ENCODE measurements at places on chromosomes 4 and X.

GRCh38 chrX:73963682-73964081 is 340.3 kb upstream of the ZCCHC13 start:
- no peak for DNase-seq

- no peak for DNase-seq
Measured at GRCh38 chr4:38871593-38871992, 4.0 kb downstream of the FAM114A1 start.

GRCh38 chr4:93983140-93983539 is 154.6 kb downstream of the ATOH1 start:
- DNase-seq = peak; percentile 88

DNA sequence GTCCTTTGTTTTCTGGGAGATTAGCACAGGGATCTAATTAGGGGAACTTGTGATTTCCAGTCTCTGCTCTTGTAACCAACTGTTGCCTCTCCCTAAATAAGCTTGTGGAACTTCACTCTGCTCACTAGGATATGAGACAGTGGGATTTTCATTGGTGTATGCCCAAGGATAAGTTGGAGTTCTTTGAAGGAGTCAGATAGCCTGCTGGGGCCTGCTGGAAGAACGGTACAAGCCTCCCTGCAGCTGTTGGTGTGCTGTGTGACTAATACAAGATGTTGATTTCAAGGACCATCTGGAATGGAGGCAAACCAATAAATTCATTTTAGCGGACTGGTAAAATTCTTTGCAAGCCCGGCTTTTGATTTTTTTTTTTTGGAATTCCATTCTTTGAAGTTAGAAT is 167.0 kb downstream of the AASDH start:
- DNase-seq = no peak

- DNase-seq = peak; percentile 85
Measured at GRCh38 chrX:130060122-130061069, 49.9 kb downstream of the ELF4 start.

GRCh38 chrX:13254076-13254785 is 65.6 kb downstream of the ATXN3L start:
- peak; percentile 36 for DNase-seq

- DNase-seq = no peak
Measured at GRCh38 chr4:119284876-119285780, 36.8 kb downstream of the FABP2 start.

DNA sequence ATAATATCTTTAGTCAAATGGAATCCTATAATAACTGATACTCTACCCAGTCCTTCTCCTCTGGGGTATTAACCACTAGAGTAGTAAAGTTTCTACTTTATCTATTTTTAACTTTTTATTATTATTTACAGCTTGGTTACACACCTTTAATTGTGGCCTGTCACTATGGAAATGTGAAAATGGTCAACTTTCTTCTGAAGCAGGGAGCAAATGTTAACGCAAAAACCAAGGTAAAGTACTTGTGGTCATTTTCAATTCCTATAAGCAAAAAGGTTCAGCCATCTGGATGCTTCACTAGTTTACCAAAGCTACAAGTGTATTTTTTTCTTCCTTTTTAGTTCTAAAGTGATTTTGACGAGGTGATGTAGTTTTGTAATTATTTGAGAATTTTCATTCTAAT is 238.8 kb downstream of the ANK2 start:
- DNase-seq = no peak

DNA sequence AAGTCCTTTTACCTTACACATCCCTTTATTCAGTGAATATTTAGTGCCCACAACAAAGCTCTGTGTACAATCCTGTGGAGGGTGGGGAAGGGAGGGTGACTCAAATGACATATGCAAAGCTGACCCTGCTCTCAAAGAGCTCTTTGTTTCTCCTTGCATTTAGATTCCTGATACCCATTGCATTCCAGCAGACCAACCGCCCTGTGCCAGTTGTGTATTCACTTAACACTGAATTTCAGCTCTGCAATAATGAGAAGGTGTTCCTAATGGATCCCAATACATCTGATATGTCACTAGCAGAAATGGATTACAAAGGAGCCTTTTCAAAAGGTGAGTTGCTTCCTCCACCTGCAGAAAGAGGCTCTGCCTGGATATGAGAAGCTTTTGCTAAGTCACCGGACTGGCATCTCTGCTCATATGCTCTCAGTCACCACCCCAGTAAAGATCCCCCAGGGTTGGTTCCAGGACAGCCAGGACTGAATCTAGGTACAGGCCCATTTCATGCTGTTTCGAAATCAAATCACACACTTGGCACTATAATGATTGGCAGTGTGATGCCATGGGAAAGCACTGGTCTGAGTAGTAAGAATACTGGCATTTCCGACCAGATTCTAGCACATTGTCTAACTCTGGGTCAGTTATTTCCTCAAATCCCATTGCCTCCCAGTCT is 17.1 kb upstream of the ANXA3 start:
- DNase-seq = peak; percentile 86

GRCh38 chr4:182367153-182367552 is 124.0 kb downstream of the TENM3 start:
- no peak for DNase-seq

DNA sequence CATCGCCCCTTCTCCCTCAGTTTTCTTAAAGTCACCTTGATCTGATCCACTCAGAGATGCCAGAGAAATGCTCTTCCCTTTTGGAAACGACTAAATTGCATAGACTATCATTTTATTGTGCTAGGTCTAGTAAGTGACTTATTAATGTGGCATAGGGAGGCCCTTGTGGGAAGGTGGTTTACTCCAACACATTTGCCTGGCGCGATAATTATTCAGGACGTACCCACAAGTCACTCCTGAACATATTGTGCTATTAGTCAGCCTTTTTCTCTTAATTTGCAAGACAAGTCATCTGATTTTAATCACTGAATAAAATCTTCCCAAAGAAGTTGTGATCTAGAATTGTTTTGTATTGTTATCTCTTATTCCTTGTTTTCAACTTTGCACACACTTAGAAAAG is 7.6 kb downstream of the ENPEP start:
- no peak for DNase-seq

- DNase-seq = no peak
Measured at GRCh38 chrX:20529711-20530110, 263.0 kb upstream of the RPS6KA3 start.

GRCh38 chr4:7823416-7823824 is 116.2 kb downstream of the AFAP1 start:
- no peak for DNase-seq

GRCh38 chrX:20488473-20488872 is 221.8 kb upstream of the RPS6KA3 start:
- DNase-seq = no peak

- no peak for DNase-seq
Measured at GRCh38 chr4:55758570-55758969, 61.0 kb upstream of the EXOC1L start.

- no peak for DNase-seq
Measured at GRCh38 chr4:29948858-29949257, 771.3 kb upstream of the PCDH7 start.

- DNase-seq = no peak
Measured at GRCh38 chrX:14497184-14497666, 32.1 kb upstream of the GLRA2 start.

DNA sequence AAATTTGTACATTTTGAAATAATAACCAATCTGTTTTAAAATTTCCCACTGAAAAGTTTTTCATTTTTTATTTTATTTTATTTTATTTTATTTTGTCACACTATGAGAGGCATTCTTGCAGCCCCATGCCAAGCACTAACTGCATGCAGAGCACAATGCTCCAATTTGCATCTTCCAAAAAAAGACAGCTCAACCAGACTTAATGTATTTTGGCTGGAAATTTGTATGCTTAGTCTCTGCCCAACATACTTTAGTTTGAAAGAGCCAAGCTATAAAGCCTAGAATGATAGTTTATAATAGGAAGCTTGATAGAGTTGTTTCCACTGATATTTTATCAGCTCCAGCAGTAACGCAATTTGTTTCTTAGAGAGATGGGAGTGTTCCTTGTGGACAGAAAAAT is 235.5 kb downstream of the GALNTL6 start:
- no peak for DNase-seq

- DNase-seq = no peak
Measured at GRCh38 chr4:19832411-19832810, 419.3 kb upstream of the SLIT2 start.

DNA sequence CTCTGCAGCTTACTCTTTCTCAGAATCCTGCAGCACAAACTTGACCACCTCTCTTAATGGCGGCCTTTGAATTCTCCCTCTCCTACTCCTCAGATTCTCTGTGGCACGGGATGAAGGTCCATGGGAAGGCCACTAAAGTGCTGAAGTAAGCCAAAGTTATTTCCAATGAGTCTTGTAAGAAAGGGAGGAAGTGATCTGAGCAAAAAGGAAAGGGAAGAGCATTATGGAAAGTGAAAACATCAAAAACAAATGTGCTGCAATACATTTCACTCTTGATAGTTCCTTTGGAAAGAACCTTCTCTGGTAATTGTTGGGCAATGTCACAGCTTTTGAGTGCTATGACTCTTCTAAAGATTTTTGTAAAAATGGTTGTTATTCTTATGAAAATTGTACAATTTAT is 54.3 kb upstream of the CAMK2D start:
- no peak for DNase-seq

GRCh38 chr4:102799816-102800215 is 27.5 kb downstream of the UBE2D3 start:
- DNase-seq = no peak

DNA sequence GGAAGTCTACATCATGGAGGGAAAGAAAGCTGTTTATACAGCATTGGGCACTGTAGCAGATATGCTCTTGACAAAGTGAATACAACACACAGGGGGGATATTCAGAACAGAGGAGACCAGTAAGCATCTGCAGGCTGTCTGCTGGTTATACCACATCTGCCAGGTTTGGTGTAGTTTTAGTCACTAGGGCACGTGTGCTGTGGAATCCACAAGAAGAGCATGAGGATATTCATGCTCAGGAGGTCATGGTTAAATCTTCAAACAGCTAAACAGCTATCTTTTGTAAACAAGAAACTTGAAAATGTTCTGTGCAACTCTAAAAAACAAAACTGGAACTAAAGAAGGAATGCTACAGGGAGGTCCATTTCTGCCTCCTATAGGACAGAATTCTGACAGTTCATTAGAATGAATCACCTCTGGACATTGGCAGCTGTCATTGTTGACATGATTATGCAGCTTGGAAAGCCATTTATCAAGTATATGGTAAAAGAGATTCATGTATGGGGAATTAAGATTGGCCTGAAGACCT is 175.8 kb downstream of the RCHY1 start:
- no peak for DNase-seq

GRCh38 chr4:37620176-37620575 is 66.0 kb downstream of the RELL1 start:
- DNase-seq = no peak

- DNase-seq = no peak
Measured at GRCh38 chr4:184643731-184644130, 5.5 kb downstream of the CASP3 start.

DNA sequence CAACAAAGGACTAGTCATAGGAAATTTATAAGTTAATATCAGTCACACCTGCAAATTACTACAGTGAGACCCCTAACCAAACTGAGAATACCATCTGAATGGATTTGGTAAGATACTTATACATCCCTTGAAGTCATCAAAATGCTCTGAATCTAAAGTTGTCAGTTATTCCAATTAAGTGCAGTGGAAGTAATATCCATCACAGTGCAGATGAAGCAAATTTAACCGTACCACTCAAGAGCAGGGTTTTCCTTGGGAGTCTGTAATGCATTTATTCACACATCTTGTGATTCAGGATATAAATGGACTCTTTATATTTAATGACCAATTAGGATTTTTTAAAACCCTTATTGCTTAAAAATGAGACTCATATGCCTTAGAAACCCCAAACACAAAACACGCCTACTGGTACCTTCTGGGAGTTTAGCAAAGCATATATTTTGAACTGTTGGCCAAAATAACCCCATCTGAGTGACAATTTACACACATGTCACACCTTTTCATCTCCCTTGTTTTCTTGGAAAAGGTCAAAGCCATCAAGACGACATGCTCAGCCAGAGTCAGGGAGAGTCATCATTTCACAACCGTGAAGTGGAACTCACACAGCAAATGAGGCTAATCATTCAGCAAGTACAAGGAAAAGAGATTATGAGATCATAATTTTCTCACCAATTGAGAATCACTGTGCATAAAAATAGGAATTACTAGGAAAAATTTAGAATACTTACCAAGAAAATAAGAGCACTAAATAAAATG is 303.7 kb downstream of the HNRNPD start:
- DNase-seq = no peak

DNA sequence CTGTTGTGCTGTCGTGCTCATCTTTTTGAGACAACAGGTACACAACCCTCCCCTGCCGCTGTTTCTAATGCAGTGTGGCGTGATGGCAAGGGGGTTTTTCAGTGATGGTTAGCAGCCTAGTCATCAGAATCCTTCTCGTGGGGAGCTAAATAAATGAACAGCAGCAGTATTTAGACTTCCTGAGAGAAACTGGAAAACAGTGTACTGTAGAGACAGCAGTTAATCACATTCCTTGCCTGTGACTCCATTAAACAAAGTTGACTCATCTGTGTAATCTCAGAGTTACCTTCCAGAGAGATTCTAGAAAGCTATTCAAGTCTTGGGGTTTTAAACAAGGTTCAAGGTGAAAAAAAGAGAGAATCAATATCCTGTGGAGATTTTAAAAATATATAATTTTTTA is 1753.2 kb upstream of the PCDH7 start:
- no peak for DNase-seq

DNA sequence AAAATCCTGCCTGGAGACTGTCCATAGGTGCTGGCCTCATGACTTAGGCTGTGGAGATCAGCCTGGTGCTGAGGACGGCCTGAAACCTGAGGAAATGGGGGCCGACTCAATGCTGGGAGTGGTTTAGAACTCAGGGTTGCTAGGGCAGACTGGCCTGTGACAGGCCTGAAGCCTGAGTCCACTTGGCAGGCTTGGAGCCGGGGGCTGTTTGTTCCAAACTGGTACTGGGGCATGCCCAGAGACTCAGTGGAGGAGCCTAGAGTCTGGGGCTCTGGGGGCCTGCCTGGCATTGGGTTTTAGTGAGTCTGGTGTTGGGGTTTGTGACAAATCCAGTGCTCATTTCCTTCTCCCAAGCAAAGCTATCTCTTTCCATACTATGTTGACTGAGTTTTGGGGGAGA is 489.7 kb upstream of the CNKSR2 start:
- DNase-seq = no peak

GRCh38 chr4:154634058-154634457 is 21.6 kb upstream of the FGG start:
- DNase-seq = no peak

GRCh38 chr4:185822791-185823190 is 10.8 kb upstream of the SORBS2 start:
- no peak for DNase-seq

GRCh38 chrX:119981286-119982070 is 37.9 kb upstream of the NKAP start:
- DNase-seq = peak; percentile 44

DNA sequence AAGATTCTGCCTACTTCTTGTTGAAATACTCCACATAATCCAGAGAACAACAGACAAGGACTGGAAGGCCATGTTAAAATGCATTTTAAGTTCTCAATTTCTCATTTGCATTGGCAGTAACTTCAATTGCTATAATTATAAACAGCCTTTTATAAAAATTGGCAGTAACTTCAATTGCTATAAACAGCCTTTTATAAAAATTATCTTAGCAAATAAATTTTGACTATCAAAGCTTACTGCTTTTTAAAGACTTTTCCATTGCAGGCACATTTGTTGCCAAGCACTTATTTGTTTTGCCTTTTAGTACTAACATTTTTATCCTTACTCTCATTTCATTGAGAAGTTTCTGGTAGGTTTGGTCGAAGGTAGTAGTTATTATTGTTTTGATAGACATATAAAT is 17.8 kb downstream of the SCFD2 start:
- no peak for DNase-seq

GRCh38 chrX:13835825-13836224 is 18.9 kb upstream of the GPM6B start:
- DNase-seq = no peak

GRCh38 chrX:8981723-8982122 is 52.2 kb downstream of the FAM9B start:
- no peak for DNase-seq

Measured in NCI-H526 (cell line).